ENCODE measurements at places on chromosomes 3 and 15. TPM values are rescaled to one million over a fixed set of nuclear protein-coding genes. Genes with fewer than 3 reads are reported as not detected.

GRCh38 chr15:36659917-36660316 is 80.5 kb downstream of the CDIN1 start:
- DNase-seq: no peak

DNA sequence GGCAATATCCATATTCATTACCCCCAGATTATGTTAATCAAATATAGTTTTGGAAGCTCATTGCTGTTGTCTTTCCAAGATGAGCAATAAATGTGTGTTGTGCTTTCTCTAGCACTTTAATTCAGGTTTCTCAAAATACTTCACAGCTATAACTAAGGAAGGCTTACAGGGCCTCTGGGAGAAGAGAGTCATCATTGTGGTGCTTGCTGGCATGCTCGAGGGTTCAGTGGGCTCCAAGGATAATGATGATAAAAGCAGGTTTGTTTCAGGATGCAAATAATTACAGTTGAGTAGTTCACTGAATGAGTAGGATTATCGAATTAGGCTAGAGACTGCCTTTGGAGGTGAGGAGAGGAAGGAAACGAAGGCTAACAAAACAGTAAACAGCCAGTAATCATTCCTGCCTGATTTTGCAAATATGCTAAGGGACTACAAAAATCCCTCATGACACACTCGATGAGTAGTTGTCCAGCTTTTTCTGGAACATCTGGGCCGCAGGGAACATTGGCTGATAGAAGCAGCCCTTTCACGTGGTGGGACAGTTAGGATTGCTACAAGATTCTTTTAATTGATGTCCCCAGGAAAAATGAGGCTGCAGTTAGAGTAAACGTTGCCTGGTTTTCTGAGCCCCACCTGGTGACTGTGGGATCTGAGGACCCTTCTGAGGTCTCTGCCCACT is 54.1 kb downstream of the SLC7A14 start:
- DNase-seq: no peak

- no peak for DNase-seq
Observed at GRCh38 chr3:124266487-124266886, 274.6 kb upstream of the ROPN1 start.

DNA sequence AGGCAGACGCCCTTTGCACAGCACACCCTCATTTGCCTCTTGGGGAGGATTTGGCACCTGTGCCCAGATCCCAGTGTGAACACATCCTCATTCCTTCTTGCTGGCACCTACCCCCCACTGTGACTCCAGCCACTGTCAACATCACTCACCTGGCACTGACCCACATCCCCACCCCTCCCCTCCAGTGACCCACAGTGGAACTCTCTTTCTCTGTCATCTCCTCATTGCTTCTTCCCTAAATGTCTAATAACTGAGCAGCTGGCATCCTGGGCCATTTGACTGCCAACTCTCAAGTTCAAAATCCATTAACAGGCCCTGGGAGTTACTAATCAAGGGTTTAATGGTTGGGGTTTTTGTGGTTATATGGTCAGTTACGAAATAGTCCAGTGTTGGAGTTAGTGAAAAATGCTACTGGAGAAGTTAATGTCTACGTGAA is 14.4 kb downstream of the SNAPC5 start:
- no peak for DNase-seq

C2CD4A gene
- 0.31 TPM for polyA plus RNA-seq

PDZRN3 gene
- 56.4 TPM for polyA plus RNA-seq

ABHD6 gene
- 7.6 TPM for polyA plus RNA-seq

OIP5 gene
- 9.3 TPM for polyA plus RNA-seq
